Pancreas (tissue), 10 donors: ENCODE measurements at places on chromosomes 5 and 9. TPM values are rescaled to one million over a fixed set of nuclear protein-coding genes. Genes with fewer than 3 reads are reported as not detected.

The MELK gene
- 0.32 TPM for total RNA-seq

DNA sequence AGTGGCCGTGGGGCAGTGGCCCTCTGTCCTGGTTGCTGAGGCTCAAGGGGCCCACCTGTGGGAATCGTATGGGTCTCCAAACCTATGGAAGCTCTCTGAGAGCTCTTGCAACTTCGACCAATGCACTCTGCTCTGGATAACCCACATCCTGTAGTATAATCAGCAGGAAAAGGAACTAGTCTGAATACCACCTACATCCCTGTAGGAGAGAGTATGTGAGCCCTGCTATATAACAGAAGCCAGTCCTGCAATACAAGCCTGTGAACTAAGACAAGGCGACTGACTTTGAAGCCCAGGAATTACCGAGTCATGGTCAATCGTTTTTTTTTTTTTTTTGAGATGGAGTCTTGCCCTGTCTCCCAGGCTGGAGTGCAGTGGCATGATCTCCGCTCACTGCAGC lies 29.8 kb upstream of the BICD2 start:
- H3K36me3 ChIP-seq = no peaks in the 10 kb centered on the region
- peaks cover 28% of the 10 kb centered on the region for H3K27me3 ChIP-seq
- H3K4me1 ChIP-seq = no peaks in the 10 kb centered on the region
- no peak overlapping the region for H3K4me3 ChIP-seq
- no peak overlapping the region for H3K27ac ChIP-seq

- H3K27me3 ChIP-seq = no peaks in the 10 kb centered on the region
- H3K27ac ChIP-seq = no peak overlapping the region
- no peak for DNase-seq
- no peaks in the 10 kb centered on the region for H3K4me1 ChIP-seq
- H3K36me3 ChIP-seq = no peaks in the 10 kb centered on the region
Observed at GRCh38 chr9:20722221-20722620, 38.2 kb downstream of the FOCAD start.

DNA sequence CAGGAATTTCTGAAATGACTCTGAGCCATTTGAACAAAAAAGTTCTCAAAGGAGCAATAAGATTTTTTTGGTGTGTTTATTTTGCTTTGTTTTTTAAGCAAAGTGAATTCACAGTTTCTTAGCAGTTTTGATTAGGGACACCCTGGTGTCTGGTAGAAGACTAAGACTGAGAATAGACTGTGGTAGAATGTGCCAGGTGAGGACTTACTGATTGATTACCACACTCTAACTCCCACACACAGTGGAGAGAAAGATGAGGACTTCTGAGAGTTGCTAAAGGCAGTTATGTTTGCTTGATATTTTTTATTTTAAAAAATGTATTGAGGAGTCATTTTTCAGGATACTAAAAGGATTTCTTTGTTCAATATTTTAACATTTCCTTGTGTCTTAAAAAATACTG lies 175.1 kb downstream of the CD180 start:
- H3K4me3 ChIP-seq = no peak overlapping the region
- H3K27ac ChIP-seq = no peak overlapping the region

- peak overlapping the region; percentile 89 for H3K27ac ChIP-seq
- no peaks in the 10 kb centered on the region for H3K27me3 ChIP-seq
- H3K36me3 ChIP-seq = no peaks in the 10 kb centered on the region
- H3K4me3 ChIP-seq = peak overlapping the region; percentile 98
- DNase-seq = peak; percentile 88
- peaks cover 15% of the 10 kb centered on the region for H3K4me1 ChIP-seq
Observed at GRCh38 chr5:78360924-78361630, 660 bp downstream of the SCAMP1 start.
